ENCODE measurements at places on chromosomes 4 and X.
A peak's percentile ranks its signal among the peaks of the same experiment; 100 is the strongest.

- no peaks in the 10 kb centered on the region for H3K4me1 ChIP-seq
- no peaks in the 10 kb centered on the region for H3K27me3 ChIP-seq
- no peaks in the 10 kb centered on the region for H3K36me3 ChIP-seq
- no peak overlapping the region for H3K4me3 ChIP-seq
- H3K27ac ChIP-seq: no peak overlapping the region
Observed at GRCh38 chr4:157664726-157665125, 444.2 kb downstream of the GRIA2 start.

DNA sequence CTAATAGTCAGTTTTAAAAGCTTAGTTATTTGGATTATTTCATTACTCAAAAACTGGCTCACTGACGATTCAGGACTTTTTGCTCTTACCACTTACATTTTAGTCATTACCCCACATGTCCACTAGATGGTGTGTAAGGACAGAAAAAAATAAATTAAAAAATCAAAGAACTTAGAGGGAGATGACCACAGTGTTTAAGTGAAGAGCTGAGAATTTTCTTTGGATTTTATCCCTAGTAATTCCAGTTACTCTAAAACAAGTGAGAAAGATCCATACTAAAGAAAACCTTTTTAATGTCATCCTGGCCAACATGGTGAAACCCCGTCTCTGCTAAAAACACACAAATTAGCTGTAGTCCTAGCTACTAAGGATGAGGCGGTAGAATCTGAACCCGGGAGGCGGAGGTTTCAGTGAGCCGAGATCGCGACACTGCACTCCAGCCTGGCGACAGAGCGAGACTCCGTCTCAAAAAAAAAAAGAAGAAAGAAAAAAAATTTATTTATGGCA, 26.4 kb upstream of the TMPRSS11B start:
- H3K4me3 ChIP-seq: no peak overlapping the region
- H3K4me1 ChIP-seq: peaks cover 3% of the 10 kb centered on the region
- H3K27ac ChIP-seq: no peak overlapping the region

GRCh38 chrX:140104760-140105159, 139.4 kb upstream of the CXorf66 start:
- H3K36me3 ChIP-seq: no peaks in the 10 kb centered on the region
- H3K4me3 ChIP-seq: no peak overlapping the region

- no peaks in the 10 kb centered on the region for H3K27me3 ChIP-seq
- H3K36me3 ChIP-seq: no peaks in the 10 kb centered on the region
- peaks cover 4% of the 10 kb centered on the region for H3K4me1 ChIP-seq
- no peak for DNase-seq
- H3K27ac ChIP-seq: no peak overlapping the region
Observed at GRCh38 chr4:87931932-87932331, 43.6 kb upstream of the SPP1 start.

GRCh38 chr4:151165205-151166000, 66.0 kb downstream of the RPS3A start:
- no peak overlapping the region for H3K27ac ChIP-seq
- no peaks in the 10 kb centered on the region for H3K36me3 ChIP-seq
- no peak overlapping the region for H3K4me3 ChIP-seq
- no peaks in the 10 kb centered on the region for H3K4me1 ChIP-seq
- DNase-seq: no peak

DNA sequence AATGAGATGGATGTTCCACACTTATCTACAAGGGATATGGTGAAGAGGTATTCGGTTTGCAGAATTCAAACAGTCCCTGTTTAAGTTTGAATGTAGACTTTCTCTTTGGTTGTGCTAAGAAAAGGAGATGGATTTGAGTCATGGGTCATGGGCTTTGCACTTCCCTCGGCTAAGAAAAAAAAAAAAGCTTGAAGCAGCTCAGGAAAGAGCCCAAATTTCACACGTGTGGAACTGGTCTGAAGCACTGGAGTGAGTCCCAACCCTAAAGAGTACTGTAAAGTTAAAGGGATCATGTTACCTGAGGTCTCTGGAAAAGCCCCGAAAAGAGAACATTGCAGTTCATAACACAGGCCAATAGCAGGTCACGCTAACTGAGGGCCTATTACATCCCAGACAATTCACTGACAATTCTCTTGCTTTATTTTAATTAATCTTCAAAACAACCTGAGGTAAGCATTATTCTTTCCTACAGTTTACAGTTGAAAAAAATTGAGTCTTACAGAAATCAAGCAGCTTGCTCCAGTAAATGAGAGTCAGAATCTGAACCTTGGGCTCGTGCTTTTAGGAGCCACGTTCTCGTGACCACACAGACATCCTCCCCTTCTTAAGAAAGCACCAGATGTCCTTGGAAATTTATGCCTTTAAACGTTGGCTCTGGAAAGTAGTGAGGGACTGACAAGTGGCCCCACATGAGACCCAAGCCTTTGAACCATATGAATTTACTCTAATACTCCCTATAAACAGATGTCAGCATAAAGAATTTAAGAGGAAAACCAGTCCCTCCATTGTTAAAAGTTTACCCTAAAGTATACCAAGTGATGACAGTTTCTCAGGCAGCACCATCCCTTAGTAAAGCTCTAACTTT, 89.3 kb downstream of the MAD2L1 start:
- H3K4me3 ChIP-seq: no peak overlapping the region
- H3K4me1 ChIP-seq: no peaks in the 10 kb centered on the region
- DNase-seq: no peak
- H3K36me3 ChIP-seq: no peaks in the 10 kb centered on the region

DNA sequence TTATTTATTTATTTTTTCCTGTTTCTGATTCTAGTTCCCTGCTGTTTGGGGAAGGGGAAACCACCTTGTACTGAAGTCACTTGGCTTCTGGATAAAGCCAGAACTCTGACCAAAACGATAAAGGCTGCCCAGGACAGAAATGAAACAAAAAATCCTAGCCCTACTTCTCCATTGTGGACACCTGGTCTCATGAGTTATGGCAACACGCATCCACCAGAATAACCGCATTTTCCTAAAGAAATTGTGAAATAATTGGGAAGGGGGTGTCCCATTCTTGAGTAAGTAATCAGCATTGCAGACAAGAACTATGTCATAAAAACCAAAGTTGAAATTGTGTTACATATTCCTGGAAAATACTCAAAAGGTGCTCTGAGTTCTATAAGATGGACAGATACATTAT, 42.1 kb downstream of the SLC9A7 start:
- peak overlapping the region; percentile 51 for H3K27ac ChIP-seq
- no peak for DNase-seq
- H3K4me1 ChIP-seq: peaks cover 11% of the 10 kb centered on the region
- H3K4me3 ChIP-seq: no peak overlapping the region
- no peaks in the 10 kb centered on the region for H3K36me3 ChIP-seq
